ENCODE measurements at places on chromosomes 6 and 20.

- no peak for DNase-seq
These were observed 413.0 kb downstream of the PREX1 start for GRCh38 chr20:48414786-48415185.

DNA sequence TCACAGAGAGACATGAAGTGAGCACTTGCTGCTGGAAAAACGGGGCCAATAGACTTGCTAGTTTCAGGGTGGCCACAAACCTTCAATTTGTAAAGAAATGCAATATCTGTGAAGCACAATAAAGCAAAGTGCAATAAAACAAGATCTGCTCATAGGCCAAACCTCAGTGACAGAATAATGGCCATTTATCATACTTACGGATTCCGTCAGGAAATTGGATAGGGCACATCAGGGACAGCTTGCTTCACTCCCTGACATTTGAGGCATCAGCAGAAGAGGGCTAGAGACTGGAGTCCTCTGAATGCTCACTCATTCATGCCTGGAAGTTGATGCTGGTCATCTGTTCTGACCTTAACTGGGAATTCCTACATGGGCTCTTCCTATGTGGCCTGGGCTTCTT lies 165.5 kb upstream of the OPRM1 start:
- DNase-seq = no peak

DNA sequence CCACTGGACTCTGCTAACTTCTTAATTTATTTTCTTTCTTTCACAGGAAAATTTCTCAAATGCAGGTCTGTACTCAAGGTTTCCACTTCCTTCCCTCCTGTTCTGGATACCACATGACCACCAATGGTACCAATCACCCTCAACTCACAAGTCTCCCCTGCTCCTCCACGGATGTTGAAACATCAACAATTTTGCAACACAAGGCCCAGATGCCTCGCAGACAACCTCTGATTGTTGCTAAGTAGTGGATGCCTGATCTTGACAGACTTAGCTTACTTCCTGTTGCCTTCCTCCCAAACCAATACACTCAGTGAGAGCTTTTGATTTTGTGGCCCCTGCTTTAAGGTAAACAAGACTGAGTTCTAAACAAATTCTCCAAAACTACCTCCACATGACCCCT lies 146.6 kb downstream of the FRK start:
- DNase-seq = no peak

DNA sequence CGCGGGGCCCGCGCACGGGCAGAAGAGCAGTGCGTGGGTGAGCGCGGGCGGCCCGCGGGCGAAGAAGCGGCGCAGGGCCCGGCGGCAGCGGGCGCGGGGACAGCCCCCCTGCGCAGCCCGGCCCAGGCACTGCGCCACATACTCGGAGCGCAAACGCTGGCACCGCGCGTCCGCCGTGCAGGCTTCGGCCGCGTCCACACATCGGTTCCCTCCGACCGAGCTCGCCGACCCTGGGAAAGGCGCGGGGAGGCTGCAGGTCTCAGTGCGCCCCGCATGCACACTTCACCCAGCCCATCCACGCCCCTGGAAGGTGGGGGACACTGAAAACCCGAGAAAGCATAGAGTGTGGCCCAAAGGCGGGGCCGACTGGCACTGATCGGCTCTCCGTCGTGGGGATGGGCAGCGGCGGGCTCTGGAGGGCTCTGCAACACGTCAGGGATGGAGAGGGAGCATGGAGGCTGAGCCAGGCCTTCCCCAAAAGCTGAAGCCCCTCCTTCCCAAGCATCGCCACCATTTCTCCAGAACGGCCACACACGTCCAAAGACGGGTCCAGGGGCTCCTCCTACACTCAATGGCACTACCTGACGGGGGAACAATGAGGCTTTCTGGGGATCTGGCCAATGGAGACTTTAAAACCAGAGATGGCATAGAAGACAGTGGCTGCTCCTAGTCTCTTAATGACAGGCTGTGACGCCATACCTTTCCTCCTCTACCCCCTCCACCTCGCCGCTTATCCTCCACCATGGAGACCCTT lies 2.0 kb downstream of the GFRA4 start:
- no peak for DNase-seq

GRCh38 chr6:121759370-121759769 lies 323.9 kb downstream of the GJA1 start:
- no peak for DNase-seq

DNA sequence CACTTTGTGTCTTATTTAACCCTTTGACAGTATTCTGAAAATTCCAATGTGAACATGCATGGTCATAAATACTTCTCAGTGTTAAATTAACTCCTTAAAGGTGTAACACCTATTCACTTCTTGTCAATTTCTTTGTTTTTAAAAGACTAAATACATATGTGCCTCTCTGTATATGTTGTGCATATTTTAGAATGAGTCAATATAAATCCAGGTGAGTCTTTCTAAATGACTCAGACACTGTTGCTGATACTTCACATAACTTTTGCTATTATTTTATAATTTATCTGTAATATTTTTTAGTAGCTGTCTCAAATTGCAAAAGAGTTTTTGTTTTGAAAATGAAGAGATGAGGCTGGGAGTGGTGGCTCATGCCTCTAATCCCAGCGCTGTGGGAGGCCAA lies 36.0 kb downstream of the TIAM2 start:
- DNase-seq = no peak

GRCh38 chr6:8908638-8909037 lies 473.3 kb upstream of the SLC35B3 start:
- no peak for DNase-seq

DNA sequence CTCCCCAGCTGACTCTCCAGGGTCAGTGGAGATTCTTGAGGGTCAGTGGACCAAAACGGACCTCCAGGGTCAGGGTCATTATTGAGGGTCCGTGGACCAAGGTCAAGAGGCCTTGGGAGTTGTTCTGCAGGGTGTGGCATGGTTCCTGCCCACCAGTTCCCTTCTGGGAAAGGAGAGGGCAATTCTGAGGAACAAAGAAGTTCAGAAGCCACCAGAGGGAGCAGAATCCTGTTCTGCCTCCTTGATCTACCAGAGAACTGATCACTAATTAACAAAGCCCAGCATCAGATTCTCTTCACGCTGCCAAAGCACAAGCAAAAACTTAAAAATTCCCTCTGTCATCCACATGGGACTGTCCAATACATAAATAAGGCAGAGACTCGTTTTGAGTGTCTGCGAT lies 263.4 kb downstream of the DHX35 start:
- DNase-seq = no peak
